Brain (organoid and tissue), 16 donors: ENCODE measurements at places on chromosomes 12 and 14. TPM values are rescaled to one million over a fixed set of nuclear protein-coding genes. Genes with fewer than 3 reads are reported as not detected.

Gene MUCL1
- polyA plus RNA-seq: not detected

Gene CLEC1B
- polyA plus RNA-seq: not detected

Gene FOXG1
- polyA plus RNA-seq: 28.3 TPM

Gene RASAL1
- polyA plus RNA-seq: 12.3 TPM

Gene TMEM63C
- 53.6 TPM for polyA plus RNA-seq

Gene PTPRR
- 1.3 TPM for polyA plus RNA-seq

Gene POTEM
- not detected for polyA plus RNA-seq

Gene LRRIQ1
- polyA plus RNA-seq: 0.20 TPM

Gene TAS2R31
- not detected for polyA plus RNA-seq

Gene TMTC2
- 11.4 TPM for polyA plus RNA-seq

Gene OASL
- 1.1 TPM for polyA plus RNA-seq

Gene FAM90A1
- 0.29 TPM for polyA plus RNA-seq

Gene SMIM41
- polyA plus RNA-seq: not detected

Gene OAS1
- 7.9 TPM for polyA plus RNA-seq

Gene PRB2
- polyA plus RNA-seq: not detected

Gene POLE
- polyA plus RNA-seq: 21.6 TPM

Gene DIO3
- polyA plus RNA-seq: 0.31 TPM

Gene CKAP4
- polyA plus RNA-seq: 35.6 TPM

Gene CLEC7A
- not detected for polyA plus RNA-seq

Gene CLEC6A
- polyA plus RNA-seq: not detected

Gene NYNRIN
- 6.4 TPM for polyA plus RNA-seq

Gene CCDC85C
- 41.4 TPM for polyA plus RNA-seq

Gene NRIP2
- 8.9 TPM for polyA plus RNA-seq

Gene LGR5
- 8.1 TPM for polyA plus RNA-seq

Gene L3HYPDH
- polyA plus RNA-seq: 1.8 TPM

Gene MTA1
- polyA plus RNA-seq: 96.6 TPM

Gene FOXA1
- polyA plus RNA-seq: 20.9 TPM

Gene PLD4
- polyA plus RNA-seq: 6.0 TPM

Gene VRTN
- not detected for polyA plus RNA-seq

Gene TRAF3
- 5.6 TPM for polyA plus RNA-seq

Gene COX8C
- not detected for polyA plus RNA-seq

Gene SYCP3
- not detected for polyA plus RNA-seq

Gene BCL7A
- 24.1 TPM for polyA plus RNA-seq

Gene PMCH
- polyA plus RNA-seq: not detected

Gene PTPN21
- 2.6 TPM for polyA plus RNA-seq

Gene DBX2
- polyA plus RNA-seq: 0.61 TPM

Gene KRT2
- not detected for polyA plus RNA-seq

Gene CLMN
- 10.7 TPM for polyA plus RNA-seq

Gene FAM222A
- 27.7 TPM for polyA plus RNA-seq

Gene KRT73
- polyA plus RNA-seq: not detected

Gene SERPINA9
- polyA plus RNA-seq: not detected

Gene RDH16
- polyA plus RNA-seq: 0.17 TPM

Gene OLR1
- 0.88 TPM for polyA plus RNA-seq

Gene KRT1
- polyA plus RNA-seq: not detected
